ENCODE measurements at places on chromosomes 4 and X.
A peak's percentile ranks its signal among the peaks of the same experiment; 100 is the strongest.

GRCh38 chrX:30822068-30822681 is 66.9 kb downstream of the TAB3 start:
- DNase-seq, result no peak

DNA sequence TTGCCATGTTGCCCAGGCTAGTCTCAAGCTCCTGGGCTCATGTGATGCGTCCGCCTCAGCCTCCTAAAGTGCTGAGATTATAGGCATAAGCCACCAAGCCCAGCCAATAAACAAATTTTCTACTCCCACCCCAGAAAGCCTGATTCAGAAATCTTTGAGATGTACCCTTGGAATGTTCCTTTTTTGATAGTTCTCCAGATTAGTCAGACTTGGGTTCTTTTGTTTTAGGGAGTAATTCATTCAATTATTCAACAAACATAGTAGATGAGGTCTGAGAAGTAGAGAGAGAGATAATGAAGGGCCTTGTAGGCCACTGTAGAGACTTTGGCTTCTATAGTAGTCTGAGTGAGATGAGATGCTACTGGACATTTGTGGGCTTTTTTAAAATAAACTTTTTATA is 27.8 kb downstream of the RP2 start:
- DNase-seq, result no peak

DNA sequence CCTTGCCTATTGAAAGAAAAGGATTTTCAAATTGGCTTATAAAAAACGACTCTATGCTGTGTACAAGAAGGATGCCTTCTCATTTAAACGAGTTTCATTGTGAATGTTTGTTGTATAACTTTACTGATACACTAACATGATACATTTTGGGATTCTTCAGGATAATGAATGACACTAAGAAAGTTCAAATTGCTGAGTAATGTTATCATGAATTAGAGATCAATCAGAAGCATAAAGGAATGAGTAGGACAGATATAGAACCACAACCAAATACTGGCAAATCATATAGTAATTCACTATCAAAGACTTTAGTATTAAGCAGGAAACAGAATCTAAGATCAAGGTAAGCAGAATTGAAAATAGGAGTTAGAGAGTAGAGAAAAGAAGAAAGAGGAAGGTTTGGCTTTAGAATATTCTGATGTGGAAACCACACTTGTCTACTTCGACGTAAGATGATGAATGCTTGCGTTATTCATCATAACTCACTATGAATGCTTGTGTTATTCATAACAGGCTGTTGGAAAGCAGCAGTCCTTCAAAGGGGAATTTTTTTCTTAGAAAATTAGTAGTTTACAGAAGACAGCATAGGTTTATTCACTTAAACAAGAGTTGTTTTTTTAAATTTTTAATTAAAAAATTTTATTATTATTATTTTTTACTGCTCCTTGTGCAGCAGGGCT is 13.4 kb downstream of the CCDC158 start:
- DNase-seq, result no peak

GRCh38 chr4:80007745-80008149 is 65.3 kb downstream of the ANTXR2 start:
- DNase-seq, result no peak

DNA sequence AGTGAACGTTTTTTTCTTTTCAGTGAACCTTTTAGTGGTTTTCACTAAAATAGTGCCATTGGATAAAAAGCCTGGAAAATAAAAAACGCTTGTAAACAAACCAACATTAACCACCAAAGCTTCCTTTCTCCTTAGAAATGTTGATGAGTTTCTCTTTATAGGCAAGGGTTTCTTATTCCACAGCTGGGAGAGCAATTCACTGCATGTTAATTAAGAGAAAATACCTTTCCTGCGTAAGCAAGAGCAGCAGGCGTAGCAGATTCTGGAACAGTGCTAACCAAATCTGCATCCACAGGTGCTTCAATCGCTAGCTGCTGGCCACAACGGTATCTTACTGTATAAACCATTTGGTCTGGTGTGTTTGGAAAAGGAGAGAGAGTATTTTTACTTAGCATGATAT is 13.3 kb upstream of the AASDH start:
- DNase-seq, result no peak

DNA sequence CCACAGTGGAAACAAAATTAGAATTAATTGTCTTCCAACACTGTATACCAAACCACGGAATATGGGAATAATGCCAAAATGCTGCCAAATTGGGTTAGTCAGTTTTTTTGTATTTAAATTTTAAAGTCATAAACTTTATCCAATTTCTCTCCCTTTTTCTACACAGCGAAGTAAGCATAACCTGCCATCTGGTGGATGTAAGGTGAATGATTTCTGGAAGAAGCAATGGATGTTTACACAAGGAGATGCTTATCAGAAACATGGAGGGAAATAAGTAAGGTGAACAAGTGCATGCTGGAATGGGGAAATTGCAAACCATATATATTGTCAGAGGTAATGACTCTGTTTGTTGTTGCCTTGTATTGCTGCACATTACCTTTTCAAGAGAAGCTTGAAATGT is 691.9 kb downstream of the TECRL start:
- DNase-seq, result no peak

GRCh38 chr4:128831531-128832242 is 22.2 kb downstream of the JADE1 start:
- no peak for DNase-seq

GRCh38 chr4:185086053-185086452 is 57.0 kb upstream of the SLC25A4 start:
- DNase-seq, result no peak

DNA sequence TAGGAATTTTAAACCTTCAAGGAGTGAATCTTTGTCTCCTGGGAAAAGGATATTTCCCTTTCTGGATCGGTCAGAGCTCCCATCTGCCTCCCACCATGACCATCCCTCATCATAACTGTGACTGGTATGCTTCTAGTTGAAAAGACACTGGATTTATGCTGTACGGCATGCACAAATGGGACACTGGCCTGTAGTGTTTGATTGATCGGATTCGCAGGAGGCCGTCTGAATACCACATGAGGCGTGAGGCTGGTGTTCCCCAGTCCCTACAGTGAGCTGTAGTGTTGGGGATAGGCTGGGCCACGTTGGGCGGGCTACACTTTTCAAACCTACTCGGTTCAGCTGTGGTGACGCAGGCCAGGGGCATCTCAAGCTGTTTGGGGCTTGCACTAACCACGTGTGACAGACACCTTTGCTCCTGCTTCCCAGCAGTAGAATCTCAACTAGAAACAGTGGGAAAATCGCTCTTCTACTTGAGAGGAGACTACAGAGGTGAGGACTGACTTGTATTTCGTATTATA is 101.8 kb downstream of the MID1IP1 start:
- no peak for DNase-seq

GRCh38 chrX:44974451-44974850 is 101.5 kb downstream of the KDM6A start:
- peak; percentile 10 for DNase-seq

DNA sequence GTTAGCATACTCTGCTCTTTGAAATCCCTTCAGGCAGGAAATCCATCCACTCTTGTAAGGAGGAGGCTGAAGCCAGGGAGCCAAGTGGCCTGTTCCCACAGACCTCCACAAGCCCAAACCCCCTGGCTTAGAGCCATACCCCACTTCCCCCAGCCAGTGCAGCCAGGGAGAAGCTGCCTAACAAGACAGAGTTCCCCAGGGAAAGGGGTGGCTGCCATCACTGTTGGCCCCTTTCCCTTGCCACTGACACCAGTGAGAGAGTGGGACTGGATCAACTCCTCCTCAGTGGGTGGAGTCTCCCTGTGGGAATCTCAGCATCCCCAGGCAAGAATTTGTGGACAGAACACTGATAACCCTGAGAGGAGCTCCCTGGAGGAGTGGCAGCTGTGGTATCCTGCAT is 389.4 kb downstream of the PABPC4L start:
- DNase-seq, result no peak

DNA sequence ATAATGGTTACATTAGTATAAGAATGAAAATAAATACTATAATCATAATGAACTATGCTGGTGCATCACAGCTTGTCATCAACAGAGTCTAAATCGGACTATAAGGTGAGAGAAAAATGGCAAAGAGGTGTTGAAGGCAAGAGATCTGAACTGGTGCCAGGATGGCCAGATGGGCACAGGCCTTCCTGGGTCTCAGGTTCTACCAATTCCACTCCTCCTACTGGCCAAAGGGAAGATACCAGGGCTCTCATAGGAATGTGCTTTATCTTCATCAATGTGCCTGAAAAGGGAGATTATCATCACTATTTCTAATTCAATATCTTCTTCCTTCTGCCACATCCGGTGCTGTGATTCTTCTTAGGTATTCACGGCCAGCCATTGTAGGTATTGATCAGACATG is 107.6 kb downstream of the GASK1B start:
- peak; percentile 37 for DNase-seq

DNA sequence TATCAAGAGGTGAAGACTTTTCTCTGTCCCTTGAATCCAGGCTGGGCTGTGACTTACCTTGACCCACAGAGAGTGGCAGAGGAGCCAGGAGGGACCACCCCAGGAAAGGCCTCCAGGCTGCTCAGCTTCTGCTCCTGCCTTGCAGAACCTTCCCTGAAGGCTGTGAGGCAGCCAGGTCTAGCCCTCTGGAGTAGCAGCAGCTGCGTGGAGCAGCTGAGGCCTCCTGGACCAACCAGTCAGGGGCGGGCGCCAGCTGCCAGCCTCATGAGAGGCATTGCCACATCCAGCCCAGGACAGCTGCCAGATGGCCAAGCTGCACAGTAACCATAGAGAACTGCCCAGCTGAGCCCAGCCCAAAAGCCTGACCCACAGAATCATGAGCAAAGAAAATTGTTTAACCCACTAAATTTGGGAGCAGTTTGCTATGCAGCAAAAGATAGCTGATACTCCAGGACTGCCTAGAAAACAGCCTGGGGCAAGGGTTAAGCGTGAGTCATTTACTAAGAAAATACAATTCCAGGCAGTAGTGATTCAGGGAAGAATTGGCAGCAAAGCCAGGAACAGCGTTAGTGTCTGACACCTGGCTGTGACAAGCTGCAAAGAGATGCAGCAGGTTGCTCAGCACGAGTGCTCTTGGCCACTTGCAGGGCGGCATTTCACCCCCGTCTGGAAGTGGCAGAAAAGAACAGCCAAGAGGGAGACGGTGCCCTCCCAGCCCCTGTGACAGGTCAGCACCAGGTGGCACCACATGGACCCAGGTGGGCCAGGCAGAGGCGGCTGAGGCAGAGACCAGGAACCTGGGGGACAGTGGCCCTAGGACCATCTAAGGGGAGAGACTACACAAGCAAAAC is 14.7 kb upstream of the PDE6B start:
- no peak for DNase-seq

- DNase-seq, result no peak
These were observed 6.7 kb upstream of the FHIP1A start for GRCh38 chr4:151402145-151402865.

- DNase-seq, result no peak
These were observed 69.8 kb downstream of the ZFX start for GRCh38 chrX:24219320-24219719.

Measured in pulmonary artery endothelial cell (primary cell).